ENCODE measurements at places on chromosomes 5 and 9.

DNA sequence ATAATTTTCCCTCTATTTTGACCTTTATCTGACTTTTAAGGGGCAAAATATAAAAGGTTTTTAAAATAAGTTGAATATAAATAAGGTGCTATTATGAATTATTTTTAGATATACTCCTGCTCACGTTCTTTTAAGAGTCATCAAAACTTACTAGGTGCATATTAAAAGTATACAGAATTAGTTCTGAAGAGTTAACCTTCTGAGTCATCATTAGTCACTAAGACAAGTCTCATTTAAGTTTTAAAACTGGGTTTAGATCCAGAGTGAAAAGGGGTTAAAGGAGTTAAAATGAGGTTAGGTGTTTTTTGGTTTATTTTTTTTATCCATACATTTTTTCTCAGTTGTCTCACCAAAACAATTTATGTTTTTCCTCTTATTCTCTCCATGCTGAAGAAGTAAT lies 41.7 kb downstream of the SMIM15 start:
- no peak for DNase-seq

GRCh38 chr5:67190861-67191260 lies 5.7 kb downstream of the CD180 start:
- no peak for DNase-seq

GRCh38 chr9:92963831-92964606 lies 16.7 kb downstream of the FGD3 start:
- DNase-seq = no peak

GRCh38 chr9:113519426-113520108 lies 56.0 kb downstream of the RGS3 start:
- DNase-seq = no peak

DNA sequence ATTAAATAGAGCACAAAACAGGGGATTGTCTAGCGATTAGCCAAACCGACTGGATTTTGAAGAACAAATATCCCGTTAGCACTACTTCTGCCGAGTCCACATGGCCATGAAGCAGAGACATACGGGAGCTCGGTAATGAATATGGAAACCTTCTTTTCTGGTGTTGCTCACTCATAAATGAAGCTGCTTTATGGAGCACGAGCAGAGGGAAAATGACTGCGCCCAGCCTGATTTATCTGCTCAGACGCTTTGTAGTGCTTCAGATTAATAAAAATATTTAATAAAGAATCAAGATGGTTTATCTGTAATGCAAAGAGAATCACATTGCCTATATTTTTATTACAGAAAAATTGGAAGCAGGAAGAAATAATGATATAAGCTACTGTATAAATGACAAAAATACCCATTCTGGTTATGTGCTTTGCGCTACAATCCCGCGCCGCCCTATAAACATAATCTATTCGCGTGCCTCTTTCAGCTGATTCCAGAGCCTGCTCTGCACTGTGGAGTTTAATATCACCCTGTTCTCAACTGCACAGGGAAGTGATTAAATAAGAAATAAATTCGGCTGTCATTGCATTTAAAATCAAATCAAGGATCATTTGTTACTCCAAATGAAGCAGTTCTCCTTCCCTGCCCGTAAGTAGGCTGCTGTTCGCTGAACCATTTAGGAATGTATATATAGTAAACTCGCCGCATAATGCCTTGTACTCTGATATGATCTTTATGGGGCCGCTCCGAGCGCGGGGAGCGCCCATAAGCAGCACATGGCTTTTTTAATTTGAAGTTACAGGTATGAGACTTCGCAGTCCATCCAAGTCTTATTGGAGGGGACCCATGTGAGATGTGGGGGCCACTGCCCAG lies 22.3 kb upstream of the UBAC1 start:
- no peak for DNase-seq

DNA sequence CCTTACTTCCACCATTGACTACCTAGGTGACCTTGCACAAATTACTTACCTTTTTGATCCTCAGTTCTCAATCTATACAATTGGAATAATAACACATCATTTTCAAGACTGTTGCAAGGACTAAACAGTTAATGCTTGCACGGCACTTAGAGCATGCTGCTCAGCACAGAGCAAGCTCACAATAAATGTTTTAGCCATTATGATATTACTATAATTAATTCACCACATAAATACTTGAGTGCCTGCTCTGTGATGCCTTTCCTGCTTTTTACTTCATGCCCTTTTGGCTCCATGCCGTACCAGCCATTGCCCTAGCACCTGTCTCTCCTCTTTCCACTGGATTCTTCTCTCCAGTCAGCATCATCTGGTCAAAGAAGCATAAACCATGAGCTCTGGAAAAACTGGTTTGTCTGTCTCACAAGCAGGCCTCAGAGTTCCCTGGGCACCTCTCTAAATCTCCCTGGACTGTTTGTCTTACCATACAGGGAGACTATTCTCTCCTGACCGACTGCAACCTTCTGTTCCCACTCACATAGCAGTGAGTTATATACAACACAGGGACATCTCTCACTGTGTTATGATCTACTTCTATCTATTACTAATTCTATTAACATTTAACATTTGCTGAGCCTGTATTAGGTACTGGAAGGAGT lies 260.4 kb upstream of the ADRA1B start:
- DNase-seq = no peak

- no peak for DNase-seq
Measured at GRCh38 chr5:87807783-87808182, 395.1 kb upstream of the CCNH start.

GRCh38 chr5:113281194-113281593 lies 153.6 kb downstream of the TSSK1B start:
- no peak for DNase-seq

GRCh38 chr9:30937106-30937505 lies 1447.3 kb upstream of the ACO1 start:
- no peak for DNase-seq

DNA sequence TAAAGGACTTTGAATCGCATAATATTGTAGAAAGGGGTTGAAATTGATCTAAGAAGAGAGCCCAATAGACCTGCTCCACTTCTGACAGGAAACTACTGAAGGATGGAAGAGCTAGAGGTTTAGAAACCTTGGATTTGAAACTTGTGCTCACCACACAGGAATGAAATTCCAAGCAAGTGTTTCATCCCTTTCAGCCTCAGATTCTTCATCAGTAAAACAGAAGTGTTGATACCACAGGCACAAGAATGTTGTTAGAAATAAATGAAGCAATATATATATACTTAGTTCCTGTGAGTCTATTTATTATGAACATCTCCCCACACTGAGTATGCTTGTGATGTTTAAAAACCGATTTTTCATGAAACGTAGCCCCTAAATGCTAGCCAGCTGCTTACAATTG lies 43.8 kb downstream of the PRRC1 start:
- DNase-seq = no peak

GRCh38 chr9:19381656-19382055 lies 1.6 kb upstream of the RPS6 start:
- DNase-seq = no peak

GRCh38 chr5:92553326-92553725 lies 1027.7 kb downstream of the NR2F1-AS1 start:
- DNase-seq = no peak

DNA sequence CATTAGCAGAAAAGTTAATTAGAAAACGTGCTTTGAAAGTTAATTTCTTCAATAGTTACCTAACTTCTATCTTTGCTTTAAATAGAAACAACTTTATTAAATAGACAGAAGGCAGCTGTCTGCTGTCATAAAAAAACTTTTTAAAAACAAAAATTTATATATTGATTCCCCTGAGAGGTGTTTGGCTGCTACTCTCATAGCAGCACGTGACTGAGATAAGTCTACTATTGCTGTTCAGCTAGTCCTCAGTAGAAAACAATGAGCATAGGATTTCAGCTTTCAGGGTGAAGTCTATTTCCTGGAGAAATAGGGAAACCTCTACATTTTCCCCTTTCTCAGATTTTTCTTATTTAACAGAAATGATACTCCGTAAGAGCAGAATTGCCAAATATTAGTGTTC lies 135.0 kb upstream of the FBN2 start:
- no peak for DNase-seq

- no peak for DNase-seq
Measured at GRCh38 chr9:110876929-110877328, 161.3 kb downstream of the LPAR1 start.

- DNase-seq = no peak
Measured at GRCh38 chr9:87783180-87783579, 57.3 kb downstream of the CTSL start.

GRCh38 chr9:137383784-137384756 lies 38.9 kb downstream of the EXD3 start:
- DNase-seq = no peak

GRCh38 chr5:98307811-98308210 lies 465.7 kb upstream of the RGMB start:
- DNase-seq = no peak

All from glutamatergic neuron (in vitro differentiated cells).